Skin of body (tissue), 3 donors: ENCODE measurements at places on chromosomes 2 and 18. TPM values are rescaled to one million over a fixed set of nuclear protein-coding genes. Genes with fewer than 3 reads are reported as not detected.

Gene PDE1A
- 2.6 TPM for total RNA-seq

DNA sequence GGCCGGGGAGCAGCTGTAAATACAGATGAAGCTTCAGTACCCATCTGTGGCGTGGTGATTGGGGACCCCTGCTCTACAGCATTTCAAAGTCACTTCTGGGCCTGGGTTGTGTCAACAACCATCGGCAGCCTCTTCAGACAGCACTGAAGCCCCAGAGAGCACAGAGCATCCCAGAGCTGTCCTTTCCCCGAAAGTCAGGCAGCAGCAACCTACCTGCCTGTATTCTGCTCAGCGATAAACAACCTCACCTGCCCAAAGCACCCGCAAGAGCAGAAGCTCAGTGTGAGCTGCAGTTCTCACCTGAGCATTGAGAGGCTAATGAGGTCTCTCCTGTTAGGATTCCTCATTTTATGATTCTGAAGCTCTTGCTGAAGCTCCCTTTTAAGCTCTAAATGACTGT is 19.3 kb downstream of the TRABD2A start:
- no peak for DNase-seq

Gene SLC5A6
- 23.0 TPM for total RNA-seq

DNA sequence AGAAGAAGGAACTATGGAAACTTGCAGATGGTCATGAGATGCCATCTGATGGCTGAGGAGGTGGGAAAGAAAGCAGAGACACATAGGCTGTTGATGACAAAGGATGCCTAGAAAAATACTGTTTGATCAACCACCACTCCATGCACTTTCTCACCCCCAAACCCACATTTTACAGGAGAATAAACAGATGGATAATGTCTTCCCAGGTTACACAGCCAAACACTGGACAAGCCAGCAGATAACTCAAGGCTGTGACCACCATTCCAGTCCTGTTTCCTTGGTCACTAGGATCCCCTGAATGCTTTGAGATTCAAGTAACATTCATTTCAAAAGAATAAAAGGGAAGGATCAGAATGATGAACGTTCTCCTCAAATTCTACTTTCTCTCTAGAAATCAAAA is 733.0 kb upstream of the SOX11 start:
- DNase-seq, result no peak

GRCh38 chr2:133389569-133389968 is 178.7 kb downstream of the NCKAP5 start:
- DNase-seq, result no peak

- no peak for DNase-seq
Observed at GRCh38 chr2:67828066-67828465, 234.7 kb downstream of the C1D start.

DNA sequence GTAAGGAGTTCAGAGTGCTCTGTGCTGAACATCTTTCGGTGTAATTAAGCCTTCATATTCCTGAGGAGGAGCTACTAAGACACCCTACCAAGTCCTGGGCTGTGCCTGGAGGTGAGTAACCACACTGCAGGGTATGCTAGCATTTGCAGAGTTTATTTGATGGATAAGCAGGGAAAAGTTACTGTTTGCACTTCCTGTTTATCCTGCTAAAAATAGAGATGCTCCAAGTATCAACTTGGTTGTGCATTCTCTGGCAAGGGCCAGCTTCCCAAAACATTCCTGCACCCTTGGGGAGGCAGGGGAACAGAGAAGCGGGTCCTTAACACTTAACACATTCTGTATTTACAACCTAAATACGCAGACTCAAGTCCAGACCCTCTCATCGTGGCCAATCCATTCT is 49.8 kb downstream of the PARD6G start:
- no peak for DNase-seq

DNA sequence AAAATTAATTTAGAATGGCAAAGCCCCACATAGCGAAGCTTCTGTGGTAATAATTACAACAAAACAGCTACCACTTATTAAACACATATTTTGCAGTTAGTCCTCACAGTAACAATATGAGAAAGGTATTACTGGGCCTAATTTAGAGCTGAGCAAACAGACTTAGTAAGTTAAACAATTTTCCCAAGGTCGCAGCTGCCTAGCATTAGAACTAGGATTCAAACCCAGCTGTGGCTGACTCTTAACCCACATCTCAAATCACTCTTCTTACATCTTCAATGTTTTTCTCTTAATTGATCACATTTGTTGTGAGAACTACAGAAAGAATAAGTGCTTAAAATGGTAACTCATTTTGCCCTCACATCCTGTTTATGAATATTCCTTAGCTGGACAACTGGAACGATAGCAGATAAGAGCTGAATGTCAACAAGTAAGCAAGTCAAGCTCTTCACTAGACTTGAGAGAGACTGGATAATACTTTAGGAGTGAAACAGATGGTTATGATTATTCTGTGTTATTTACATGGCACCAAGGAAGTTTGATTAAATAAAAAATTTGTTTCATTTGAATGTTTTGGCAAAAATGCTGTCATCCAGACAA is 59.4 kb upstream of the TMEM17 start:
- DNase-seq, result no peak

Gene SCYGR4
- total RNA-seq, result 0.89 TPM

Gene PROC
- 0.39 TPM for total RNA-seq

DNA sequence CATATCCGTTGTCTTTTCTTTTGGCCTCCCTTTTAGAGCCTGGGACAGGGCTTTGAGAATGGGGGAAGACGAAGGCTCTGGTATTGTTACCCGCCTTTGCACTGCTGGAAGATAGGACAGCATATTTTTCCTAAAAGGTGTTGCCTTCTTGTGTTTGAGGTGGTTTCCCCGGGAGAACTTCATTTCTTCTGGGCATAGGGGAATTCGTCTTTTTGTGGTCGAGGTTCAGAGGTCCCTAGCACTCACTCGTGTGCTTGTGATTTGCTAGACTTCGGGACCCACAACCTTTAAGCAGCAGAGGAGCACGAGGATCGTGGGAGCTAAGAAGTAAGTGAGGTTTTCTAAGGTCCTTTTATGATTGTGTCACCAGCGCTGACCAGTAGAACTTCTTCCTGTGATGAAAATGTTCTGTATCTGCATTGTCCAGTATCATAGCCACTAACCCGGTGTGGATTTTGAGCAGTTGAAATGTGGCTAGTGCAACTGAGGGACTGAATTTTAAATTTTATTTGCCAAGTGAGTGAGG is 611 bp downstream of the ZNF512 start:
- DNase-seq, result no peak

- no peak for DNase-seq
Observed at GRCh38 chr2:225597911-225598310, 198.4 kb downstream of the NYAP2 start.

DNA sequence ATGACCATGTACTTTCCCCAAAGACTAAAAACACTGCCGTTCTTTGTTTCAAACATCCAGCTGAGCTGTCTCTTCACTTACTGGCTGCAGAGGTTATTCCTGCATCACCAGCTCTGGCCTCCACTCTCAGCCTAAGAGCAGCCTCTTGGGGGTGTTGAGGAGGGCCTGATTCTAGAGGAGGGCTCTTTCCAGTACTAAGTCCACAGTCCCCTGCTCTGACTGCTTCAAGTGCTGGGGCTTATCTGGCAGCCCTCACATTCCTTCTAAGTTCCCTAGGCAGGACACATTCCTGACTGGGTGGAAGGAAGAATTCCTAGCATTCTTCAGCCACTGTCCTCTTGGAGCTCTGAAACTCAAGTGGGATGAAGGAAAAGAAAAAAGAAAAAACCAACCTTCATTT is 32.9 kb upstream of the EHBP1 start:
- no peak for DNase-seq

- DNase-seq, result no peak
Observed at GRCh38 chr2:154433010-154433409, 265.5 kb upstream of the KCNJ3 start.

- DNase-seq, result no peak
Observed at GRCh38 chr2:122075381-122075780, 319.9 kb downstream of the TSN start.

GRCh38 chr2:72695676-72696075 is 130.2 kb downstream of the EXOC6B start:
- no peak for DNase-seq

GRCh38 chr2:238345297-238345968 is 25.1 kb downstream of the TRAF3IP1 start:
- no peak for DNase-seq

GRCh38 chr2:227661025-227661649 is 5.5 kb upstream of the SCYGR5 start:
- DNase-seq, result no peak

- DNase-seq, result no peak
Observed at GRCh38 chr2:33205693-33206434, 259.1 kb downstream of the LTBP1 start.

DNA sequence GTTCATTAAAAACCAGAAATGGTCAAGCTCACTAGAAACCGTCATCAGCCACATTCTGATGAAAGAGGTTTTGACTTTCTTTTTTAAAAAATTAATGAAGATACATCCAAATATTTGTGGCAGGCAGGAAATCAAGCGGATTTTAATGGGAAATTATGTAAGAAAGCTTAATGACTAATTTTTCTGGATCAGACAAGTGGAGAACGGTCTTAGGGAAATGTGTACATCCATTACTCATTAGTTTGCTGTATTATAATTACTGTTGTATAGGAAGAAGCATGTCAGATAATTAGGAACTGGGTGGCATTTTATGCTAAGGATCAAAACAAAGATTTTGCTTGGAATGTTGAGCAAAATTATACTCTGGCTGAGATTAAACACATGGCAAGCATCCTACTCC is 39.4 kb downstream of the AGAP1 start:
- no peak for DNase-seq

DNA sequence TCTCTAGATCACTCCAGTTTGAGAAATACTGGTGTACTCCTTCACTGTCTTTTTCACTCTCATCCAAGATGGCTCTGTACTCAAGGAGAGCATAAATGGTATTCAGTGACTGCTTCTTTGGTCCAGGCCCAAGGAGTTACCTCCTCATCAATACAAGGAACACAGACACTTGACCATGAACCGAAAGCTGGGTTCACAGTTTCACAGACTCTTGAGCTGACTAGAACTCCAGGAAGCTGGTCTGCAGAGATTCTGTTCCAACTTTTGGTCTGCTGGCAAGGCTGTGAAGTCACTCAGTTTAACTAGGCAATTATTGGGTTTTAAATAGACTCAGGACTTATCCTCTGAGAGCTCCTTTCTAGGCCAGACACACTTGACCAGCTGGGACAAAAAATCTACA is 7.4 kb upstream of the IGFBP5 start:
- DNase-seq, result no peak

DNA sequence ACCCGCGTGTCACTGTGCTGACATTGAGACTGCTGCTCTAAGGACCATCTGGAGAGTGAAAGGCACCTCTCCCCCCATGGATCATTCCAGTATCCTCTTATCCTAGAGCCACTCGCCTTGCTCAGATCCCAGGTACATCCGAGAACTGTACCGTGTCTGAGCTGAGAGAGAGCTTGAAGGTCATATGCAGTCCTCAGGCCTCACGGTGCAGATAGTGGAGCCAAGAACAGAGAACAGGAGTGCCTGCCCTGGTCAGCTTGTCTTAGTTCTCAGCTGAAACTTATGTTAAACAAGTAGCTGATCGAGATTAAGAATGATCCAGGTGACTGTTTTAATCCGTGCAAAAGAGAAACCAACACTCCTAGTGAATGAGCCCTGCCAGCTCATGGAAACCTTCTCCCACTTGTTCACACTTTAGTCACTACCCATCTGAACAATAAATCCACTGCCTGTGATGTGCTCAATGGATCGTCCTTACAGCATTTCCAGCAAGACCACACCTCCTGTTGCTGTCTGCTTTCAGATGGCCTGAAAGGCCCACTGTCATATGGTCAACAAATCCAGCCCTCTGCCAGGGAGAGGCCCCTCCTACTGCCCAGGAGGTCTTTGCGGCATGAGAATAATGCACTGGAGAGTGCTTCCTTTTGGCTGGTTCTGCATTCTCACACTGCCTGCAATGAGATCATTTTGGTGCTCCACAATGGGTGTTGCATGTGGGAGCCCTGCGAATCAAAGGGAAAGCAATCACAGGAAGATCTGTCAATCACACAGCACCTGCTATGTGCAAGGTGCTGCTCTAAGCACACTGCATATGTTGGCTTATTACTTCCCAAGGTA is 43.7 kb upstream of the APCDD1 start:
- DNase-seq, result no peak

GRCh38 chr18:1513519-1513918 is 608.8 kb downstream of the ADCYAP1 start:
- no peak for DNase-seq

Gene IL36G
- total RNA-seq, result 4.4 TPM

- DNase-seq, result no peak
Observed at GRCh38 chr2:191289049-191289448, 43.8 kb downstream of the MYO1B start.

Gene C2orf80
- total RNA-seq, result not detected

DNA sequence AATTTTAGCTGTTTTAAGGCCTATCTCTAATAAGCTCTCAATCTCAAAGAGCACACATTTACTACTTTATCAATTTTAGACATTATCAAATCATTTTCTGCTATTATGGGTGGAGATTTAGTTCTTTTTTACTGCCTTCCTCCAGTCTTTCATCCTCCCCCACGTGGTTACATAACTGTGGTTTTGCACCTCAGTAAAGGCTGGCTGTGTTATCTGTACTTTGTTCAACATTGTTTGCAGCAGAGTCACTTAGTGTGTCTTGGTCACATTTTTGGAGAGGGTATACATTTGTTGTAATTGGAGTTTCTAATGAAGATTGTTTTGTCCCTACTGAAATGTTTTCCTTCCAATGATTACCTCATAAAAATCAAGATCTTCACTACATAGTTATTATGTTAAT is 549.6 kb upstream of the CELF4 start:
- no peak for DNase-seq

DNA sequence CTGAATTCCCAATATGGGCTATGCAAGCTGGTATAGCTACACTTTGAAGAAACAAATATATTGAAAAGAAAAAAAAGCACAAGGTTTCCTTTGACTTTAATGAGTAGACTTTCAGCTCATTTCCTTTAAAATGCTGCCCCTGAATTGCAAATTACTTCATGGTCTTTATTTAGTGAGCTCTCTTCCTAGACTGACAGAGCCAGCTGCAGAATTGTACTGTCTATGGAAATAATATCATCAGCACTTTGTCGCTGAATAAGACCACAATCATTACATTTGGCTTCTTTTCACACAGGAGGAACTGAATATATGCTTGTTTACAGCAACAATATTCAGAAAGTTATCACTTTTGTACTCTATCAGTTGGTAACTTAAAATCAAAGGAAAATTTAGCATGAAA is 41.7 kb downstream of the ARL5A start:
- DNase-seq, result peak; percentile 6

GRCh38 chr2:82391386-82391785 is 2067.7 kb downstream of the SUCLG1 start:
- no peak for DNase-seq

Gene SEMA4C
- 24.3 TPM for total RNA-seq

Gene GLI2
- 11.4 TPM for total RNA-seq

GRCh38 chr18:52572036-52573000 is 232.3 kb downstream of the DCC start:
- DNase-seq, result no peak

Gene KATNAL2
- total RNA-seq, result 6.3 TPM

Gene ZNF521
- 35.3 TPM for total RNA-seq

DNA sequence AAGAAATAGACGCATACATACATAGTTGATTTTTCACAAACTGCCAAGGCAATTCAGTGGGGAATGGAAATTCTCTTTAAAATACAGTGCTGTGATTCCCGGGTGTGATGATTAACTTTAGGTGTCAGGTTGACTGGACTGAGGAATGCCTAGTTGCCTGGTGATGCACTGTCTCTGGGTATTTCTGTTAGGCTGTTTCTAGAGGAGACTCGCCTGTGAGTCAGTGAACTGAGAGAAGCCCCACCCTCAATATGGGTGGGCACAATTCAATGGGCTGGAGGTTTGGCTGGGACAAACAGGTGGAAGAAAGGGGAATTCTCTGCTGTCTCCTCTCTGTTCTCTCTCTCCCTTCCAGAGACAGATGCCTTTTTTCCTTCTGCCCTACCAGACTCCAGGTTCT is 187.6 kb downstream of the ARHGAP28 start:
- DNase-seq, result no peak
